Hepatic stellate cell (primary cell): ENCODE measurements at places on chromosomes 1 and 21.
A peak's percentile ranks its signal among the peaks of the same experiment; 100 is the strongest.

- DNase-seq, result peak; percentile 22
Measured at GRCh38 chr1:16888860-16889816, 6.6 kb upstream of the RNU1-2 start.

- no peak for DNase-seq
Measured at GRCh38 chr1:99613716-99614115, 32.2 kb upstream of the PALMD start.

DNA sequence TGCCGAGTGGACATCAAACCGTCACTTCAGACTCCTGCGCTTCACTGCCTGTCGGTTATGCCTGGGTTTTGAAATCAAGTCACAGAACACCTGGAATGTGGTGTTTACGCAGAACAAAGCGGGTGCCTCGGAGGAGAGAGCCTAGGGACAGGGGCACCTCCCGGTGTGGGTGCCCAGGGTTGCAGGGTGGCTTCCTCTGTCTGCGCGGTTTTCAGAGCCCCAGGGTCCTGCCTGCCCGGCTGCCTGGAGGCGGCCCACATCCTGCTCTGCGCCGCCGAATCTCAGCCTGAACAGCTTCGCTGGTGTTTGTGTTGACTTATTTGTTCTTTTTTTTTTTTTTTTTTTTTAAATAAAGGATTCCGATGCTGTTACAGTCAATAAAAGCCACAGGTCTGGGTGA lies 113.5 kb upstream of the COL6A1 start:
- no peak for DNase-seq

DNA sequence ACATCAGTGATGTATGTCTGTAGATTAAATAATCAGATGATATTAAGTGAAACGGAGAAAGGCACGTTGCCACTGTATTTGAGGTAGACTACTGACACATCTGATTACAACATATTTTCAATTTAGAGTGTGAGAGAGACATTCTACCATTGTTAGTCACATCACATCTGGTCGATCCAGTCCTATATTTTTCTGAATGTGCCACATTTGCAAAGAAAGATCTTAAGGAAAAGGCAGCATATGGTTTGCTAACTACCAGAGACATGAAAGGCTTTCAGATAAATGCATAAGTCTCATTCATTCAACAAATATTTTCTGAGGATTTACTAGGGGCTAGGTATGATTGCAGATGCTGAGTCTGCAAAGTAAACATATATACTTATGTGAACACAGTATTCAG lies 114.3 kb upstream of the RUNX1 start:
- no peak for DNase-seq

- DNase-seq, result no peak
Measured at GRCh38 chr1:201540846-201541735, 2.2 kb downstream of the NAV1 start.

DNA sequence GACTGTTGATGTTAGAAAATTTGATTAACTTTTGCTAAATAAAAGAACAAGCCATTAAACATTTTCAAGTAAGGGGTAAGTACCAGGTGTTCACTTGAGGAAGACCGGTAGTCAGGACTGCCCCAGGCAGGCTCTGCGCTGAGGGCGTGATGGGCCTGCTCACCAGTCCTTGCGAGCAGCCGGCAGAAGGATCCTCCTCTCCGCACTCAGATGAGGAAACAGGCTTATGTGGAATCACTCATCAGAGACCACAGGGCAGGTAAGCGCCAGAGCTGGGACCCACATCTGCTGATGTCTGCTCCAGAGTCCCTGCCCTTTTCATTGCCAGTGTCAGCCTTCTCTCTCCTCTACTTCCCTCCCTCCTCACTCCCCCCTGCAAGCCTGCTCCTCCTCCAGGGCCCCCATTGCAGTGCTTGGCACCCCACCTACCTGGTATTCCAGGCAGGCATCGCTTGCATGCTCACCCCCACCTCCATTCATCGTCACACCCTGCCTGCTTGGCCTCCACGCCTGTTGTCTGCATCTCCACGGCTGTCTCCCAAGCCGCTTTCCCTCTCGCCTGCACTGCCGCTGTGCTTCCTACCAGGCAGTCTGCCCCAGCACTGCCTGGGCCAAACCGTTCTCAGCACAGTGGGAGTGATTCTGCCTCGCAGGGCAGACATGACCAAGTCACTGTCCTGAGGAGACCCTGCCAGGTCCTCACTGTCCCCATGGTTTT lies 24.7 kb upstream of the KDM4A start:
- DNase-seq, result no peak

GRCh38 chr1:214187933-214188332 lies 93.0 kb upstream of the SMYD2 start:
- no peak for DNase-seq

GRCh38 chr1:27380766-27381733 lies 2.1 kb downstream of the CD164L2 start:
- DNase-seq, result no peak

DNA sequence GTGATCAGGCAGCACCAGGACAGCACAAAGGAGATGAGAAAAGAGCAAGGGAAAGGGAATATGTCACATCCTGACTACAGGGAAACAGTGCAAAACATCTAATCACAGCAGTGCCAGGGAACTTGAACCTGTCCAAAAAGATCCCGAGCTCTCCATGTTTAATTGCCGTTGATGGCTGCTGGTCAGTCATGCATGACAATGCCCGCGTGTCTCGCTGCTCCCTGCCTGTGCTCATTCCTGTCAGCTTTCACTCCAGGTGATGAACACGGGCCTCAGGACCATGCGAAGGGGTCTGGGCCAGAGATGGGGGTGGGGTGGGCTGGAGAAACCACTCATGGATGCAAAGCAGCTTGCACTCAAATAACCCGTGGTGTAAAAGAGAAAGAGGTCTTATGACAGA lies 287.0 kb downstream of the GPATCH2 start:
- DNase-seq, result no peak

- no peak for DNase-seq
Measured at GRCh38 chr21:36768496-36768895, 69.6 kb downstream of the SIM2 start.

DNA sequence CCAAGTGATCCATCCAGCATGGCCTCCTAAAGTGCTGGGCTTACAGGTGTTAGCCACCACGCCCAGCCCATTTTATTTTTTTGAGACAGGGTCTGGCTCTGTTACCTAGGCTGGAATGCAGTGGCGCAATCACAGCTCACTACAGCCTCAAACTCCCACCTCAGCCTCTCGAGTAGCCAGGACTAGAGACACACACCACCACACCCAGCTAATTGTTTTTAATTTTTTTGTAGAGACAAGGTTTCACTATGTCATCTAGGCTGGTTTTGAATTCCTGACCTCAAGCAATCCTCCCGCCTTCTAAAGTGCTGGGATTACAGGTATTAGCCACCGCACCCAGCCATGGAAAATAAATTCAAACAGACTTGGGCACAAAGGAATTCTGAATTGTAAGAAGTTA lies 31.9 kb downstream of the PUM1 start:
- DNase-seq, result no peak

GRCh38 chr1:50620680-50621329 lies 197.6 kb upstream of the DMRTA2 start:
- DNase-seq, result no peak

DNA sequence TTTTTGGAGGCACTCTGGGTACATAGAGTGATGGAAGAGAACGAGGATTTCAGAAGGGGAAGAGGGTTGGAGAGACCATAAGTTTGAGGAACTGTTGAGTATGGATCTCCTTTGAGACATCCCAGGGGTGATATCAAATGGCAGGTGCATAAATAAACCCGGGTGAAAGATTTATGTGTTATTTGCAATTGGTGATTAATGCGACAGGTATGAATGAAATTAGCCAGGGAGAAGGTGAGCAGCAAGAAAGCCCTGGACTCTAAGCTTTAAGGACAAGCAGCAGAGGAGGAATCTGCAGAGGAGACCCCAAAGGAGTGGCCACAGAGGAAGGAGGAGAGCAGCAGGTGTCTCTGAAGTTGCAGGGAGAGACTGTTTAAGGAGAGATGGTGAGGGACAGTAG lies 8.8 kb upstream of the REN start:
- DNase-seq, result no peak

- DNase-seq, result no peak
Measured at GRCh38 chr1:3776231-3776961, 3.8 kb downstream of the SMIM1 start.

DNA sequence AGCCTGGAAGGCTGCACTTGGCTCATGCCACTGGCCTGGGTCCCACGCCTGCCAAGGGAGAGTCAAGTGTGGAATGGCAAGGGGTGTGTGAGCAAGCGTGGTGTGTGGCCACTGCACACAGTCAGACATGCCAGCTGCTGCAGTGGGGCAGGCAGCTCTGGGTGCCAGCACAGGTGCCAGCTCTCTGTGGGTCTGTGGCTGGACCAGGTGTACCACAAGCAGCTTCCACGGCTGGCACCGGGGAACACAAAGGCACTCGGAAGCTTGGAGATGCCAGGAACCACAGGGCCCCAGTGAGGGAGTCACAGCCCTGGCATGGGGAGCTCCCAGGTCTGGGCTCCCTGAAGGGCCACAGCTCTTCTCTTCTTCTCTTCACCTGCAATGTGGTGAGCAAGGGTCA lies 34.8 kb downstream of the ACTL8 start:
- DNase-seq, result no peak

DNA sequence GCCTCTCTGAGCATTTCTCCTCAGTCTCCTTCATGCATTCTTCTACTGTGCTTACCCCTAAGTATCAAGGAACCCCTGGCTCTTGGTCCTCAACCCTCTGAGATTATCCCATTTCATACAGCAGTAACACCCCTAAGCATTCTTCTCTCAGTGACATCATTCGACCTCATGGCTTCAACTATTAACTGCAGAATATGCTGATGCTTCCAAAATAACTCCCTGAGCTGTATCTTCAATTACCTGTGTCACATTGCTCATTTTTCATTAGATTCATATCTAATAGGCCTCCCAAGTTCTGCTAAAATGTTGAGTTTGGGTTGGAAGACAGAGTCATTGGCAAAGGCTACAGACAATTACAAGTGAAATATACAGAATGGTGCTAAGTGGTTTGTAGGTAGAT lies 7.5 kb downstream of the CAPN8 start:
- no peak for DNase-seq

DNA sequence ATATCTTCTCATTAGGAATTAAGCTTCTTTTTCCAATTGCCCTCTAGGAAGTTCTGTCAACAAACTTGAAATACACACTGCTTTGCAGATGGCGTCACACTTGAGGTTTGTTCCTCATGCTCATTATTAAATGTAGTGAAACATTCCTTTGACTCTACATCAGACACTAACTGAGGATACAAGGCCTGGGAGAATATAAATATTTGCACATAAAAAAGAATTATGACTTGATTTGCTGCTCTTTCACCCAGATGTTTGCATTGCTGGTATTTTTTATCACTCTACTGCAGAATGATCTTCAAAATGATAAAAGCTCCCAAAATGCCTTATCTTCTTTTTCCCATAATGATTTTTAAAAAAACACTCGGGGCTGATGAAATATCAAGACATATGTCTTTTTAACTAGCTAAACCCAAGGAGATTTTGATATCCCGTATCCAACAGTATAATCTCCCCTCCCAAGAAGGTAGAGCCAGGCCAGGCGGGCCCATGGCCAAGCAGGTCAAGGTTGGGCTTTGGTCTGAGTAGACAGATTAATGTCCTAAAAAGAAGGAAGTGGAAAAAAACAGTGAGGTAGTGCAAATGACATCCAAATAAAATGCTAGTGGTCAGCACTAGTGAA lies 264.6 kb downstream of the HHIPL2 start:
- peak; percentile 18 for DNase-seq

DNA sequence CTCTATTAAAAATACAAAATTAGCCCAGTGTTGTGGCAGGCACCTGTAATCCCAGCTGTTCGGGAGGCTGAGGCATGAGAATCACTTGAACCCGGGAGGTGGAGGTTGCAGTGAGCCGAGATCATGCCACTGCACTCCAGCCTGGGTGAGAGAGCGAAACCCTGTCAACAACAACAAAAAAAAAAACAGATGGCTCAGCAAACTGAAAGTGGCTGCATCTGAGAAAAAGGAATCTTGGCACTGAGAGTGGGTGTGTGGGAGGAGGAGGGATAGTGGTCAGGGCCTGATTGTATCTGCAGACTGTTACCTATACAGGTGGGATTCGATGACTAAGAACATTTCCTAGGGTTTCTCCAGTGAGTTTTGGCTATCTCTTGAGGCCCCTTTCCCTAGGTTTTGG lies 122.2 kb upstream of the BARHL2 start:
- DNase-seq, result no peak

DNA sequence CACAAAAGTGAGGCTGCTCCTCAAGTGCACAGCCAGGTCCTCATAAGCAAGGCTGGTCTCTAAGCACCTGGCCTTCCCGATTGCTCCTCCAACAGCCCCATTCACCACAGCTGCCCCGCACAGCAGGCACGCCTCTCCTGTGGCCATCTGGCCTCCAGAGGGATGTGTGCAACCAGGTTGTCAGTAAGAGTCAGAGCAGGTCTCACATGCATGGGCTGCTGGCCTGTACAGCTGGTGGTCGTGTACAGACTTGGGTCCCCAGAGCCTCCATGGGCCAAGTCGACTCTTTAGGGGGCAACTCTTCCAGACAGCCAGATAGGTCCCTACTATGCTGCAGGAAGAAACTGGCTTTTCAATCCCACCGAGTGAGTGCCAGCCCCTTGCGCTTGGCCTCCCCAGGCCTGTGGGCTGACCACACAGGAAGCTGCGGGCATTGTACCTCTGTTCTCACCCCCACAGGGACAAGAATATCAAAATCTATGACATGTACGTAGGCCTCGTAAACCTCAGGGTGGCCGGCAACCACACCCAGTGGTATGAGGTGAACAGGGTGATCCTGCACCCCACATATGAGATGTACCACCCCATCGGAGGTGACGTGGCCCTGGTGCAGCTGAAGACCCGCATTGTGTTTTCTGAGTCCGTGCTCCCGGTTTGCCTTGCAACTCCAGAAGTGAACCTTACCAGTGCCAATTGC lies 1.4 kb downstream of the PRSS38 start:
- DNase-seq, result no peak

- no peak for DNase-seq
Measured at GRCh38 chr1:44021156-44021555, 10.1 kb downstream of the SLC6A9 start.

DNA sequence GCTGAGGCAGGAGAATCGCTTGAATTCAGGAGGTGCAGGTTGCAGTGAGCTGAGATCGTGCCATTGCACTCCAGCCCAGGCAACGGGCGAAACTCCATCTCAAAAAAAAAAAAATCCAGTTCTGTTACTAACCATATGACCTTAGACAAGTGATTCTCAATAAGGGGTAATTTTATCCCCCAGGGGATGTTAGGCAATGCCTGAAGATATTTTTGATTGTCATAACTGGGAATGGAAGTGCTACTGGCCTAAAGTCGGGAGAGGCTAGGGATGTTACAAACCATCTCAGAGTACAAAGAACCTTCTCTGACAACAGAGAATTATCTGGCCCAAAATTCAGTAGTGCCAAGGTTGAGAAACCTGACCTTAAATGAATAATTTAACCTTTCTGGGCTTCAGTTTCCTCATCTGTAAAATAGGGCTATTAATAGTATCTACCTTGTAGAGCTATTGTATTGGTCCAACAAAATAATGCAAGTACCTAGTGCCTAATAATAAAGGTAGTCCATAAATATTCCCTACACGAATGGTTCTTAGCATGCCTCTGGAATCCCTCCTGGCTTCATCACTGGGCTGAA lies 5.8 kb upstream of the LMNA start:
- no peak for DNase-seq
